B cell (primary cell): ENCODE measurements at places on chromosomes 5 and 9.

GRCh38 chr9:20353524-20353923 lies 268.8 kb downstream of the MLLT3 start:
- no peak for DNase-seq

- no peak for DNase-seq
Measured at GRCh38 chr5:163649514-163649913, 144.1 kb downstream of the MAT2B start.

GRCh38 chr5:73522989-73523388 lies 24.7 kb downstream of the BTF3 start:
- no peak for DNase-seq

DNA sequence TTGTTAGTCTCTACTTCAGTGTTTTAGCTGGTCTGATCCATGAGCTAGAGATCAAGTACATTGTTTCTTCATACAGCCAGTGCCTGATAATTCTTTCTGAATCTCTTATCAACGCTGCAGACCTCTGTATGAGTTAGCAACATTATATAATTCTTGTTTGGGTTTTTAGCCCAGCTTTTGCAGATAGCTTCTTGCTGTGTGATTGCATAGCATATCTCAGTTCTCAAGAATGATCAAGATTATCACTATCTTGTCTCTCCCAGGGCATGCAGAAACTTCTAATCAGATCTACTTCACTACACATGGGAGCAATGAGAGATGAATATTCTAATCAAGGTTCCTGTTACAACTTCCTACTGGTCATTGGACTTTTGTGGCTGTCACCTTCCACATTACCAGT lies 158.3 kb downstream of the FAM174A start:
- DNase-seq = no peak

DNA sequence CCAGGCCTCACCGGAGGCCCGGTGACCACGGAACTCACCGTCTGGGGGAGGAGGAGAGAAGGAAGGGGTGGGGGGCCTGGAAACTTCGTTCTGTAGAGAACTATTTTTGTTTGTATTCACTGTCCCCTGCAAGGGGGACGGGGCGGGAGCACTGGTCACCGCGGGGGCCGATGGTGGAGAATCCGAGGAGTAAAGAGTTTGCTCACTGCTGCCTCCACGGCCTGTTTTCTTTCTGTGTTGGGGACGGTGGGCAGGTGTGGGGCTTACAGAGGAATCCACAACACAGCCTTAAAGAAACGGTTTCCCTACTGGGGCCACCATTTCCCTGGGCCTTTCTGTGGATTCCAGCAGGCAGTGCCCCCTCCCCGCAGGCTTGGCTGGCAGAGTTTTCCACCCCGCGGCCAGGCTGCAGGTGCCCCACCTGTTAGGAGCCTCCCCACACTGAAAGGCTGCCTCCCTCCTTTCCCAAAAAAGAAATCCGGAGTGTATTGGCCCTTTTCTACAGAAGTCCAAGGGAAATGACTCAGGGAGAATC lies 80.8 kb downstream of the NTNG2 start:
- DNase-seq = no peak

GRCh38 chr9:91678807-91679580 lies 255.4 kb upstream of the NFIL3 start:
- no peak for DNase-seq

DNA sequence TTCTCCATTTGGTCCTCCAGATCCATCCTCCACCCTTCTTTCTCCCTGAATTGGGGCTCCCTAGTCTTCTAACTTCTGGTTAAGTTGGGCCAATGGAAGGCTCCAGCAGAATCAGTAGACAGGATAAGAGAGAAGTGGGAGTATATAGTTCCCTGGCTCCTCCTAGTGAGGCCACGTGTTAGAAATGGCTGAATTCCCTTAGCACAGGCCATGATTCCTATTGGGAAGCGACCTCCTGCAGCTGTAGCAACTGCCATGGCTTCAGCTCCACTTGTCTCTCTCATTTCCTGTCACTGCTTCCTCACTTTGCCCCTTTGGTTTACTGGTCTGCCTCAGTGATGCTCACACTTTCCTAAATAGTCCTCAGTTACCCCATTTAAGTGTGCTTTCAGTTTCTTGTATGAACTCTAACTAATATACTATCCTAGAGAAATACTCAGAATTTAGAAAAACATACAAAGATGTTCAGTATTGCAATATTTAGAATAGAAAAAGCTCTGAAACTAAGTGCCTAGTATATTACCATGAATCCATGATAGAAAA lies 104.8 kb upstream of the SMARCA2 start:
- no peak for DNase-seq

DNA sequence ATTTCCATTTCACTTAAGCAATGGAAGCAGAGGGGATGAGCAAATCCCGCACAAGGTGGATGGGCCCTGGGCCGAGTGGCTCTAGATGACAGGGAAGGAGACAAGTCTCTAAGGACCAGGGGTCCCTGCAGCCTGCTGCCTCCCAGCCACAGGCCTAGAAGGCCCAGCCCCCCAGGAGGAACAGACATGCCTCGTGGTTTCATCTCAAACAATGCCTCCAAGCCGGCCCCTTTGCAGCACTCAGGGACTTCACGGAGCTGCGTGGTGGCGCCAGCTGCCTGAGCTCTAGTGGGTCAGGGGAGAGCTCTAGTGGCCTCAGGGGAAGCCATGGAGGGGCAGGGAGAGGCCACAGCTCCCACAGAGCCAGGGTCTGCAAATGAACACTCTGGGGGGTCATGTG lies 48.8 kb downstream of the HABP4 start:
- DNase-seq = no peak

DNA sequence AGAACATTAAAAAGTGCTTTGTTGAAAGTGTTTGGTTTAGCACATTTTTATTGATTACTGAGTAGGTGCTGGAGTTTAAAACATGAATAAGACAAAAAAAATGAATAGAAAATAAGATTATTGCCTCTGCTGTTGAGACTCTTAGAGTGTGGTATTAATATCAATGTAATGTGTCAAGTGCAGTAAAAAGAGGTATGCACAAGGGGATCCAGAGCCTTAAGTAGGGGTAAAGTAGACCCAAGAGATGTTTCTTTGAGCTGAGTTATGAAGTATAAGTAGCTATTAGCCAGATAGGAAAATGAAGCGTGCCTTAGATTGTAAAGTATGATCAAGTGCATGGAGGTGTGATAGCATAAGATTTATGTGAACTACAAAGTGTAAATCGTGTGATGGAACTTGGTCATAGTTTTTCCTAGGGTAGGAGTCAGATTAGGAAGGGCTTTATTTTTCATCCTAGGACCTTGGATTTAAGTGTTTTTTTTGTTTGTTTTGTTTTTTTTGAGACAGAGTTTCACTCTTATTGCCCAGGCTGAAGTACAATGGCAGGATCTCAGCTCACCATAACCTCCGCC lies 45.2 kb downstream of the NSD1 start:
- DNase-seq = no peak

GRCh38 chr9:31677877-31678276 lies 706.6 kb upstream of the ACO1 start:
- no peak for DNase-seq

DNA sequence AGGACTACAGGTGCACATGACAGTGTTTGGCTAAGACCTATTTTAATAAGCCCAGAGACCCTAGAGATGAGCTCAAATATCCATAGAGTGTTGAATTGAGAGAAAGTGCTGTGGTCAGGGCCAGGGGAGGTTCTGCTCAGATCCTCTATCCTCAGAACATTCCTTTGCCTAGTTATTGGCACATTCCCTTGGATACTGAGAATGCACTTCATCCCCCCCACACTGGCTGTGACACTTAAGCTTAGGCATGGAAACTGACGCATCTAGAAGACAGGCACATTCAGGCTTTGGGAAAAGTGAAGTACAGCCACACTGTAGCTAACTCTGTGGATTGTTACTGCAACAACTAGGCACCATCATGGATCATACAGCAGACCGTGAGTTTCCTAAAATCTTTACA lies 27.1 kb upstream of the RASGRF2 start:
- no peak for DNase-seq

- no peak for DNase-seq
Measured at GRCh38 chr9:15390201-15390600, 32.5 kb upstream of the SNAPC3 start.

DNA sequence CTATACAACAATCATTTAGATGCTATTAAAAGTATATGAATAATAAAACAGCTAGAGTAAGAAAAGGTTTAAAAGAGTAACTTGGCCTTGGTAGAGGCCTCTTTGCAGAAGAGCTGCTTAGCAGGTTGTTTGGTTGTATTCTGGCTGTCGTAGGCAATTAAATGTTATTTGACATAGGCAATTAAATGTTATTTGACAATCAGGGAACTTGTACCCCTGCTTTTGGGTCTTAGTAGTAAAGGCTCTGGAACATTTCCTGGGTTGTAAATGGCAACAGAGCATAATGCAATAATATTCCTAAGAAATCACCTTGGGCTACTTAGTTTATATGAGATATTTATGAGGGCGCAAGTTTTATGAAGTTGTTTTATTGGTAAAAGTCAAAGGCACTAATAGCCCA lies 84.4 kb upstream of the SLC28A3 start:
- DNase-seq = no peak

GRCh38 chr5:170681013-170681433 lies 102.5 kb upstream of the GABRP start:
- DNase-seq = no peak

- DNase-seq = no peak
Measured at GRCh38 chr5:41094871-41095270, 23.7 kb upstream of the MROH2B start.

DNA sequence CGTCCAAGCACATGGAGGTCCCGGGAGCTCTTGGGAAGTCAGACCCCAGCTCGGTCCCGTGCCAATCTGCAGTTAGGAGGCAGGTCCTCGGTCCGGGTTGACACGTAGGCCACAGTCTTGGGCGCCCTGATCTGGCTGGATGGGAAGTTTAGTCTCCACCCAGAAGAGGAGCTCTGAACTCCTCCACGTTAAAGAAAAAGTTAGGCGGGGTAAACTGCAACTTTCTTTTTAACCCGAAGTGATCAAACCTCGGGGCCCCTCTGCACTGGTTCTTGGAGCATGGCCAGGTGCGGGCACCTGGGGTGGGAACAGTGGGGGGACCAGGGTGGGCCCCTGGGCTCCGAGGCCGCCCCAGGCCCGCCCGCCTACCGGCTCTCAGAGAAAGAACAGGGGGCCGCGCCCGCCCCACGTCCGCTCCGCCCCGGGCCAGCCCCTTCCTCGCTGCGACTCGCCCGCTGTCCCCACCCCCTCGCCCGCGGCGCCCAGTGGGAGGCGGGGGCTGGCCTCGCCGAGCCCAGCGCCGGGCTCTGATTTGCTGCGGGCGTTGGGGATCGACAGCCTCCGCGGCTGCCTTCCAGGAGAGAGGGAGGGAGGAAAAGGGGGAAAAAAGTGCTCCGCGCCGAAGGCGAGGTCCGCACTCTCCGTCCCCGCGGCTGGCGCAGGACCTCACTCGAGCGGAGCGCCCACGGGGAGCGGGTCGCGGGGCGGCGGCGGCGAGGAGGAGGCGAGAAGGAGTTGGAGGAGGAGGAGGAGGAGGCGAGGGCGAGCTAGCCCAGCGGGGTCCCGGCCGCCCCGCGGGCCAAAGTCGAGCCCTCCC lies at the start of gene COL5A1:
Gene COL5A1, plus strand, starts transcription at position 631 of the 817 bp plus-strand sequence. CDS start 385 bp downstream, outside the sequence.
- DNase-seq = peak; percentile 38

GRCh38 chr9:115165233-115165632 lies 47.3 kb upstream of the TNC start:
- no peak for DNase-seq

DNA sequence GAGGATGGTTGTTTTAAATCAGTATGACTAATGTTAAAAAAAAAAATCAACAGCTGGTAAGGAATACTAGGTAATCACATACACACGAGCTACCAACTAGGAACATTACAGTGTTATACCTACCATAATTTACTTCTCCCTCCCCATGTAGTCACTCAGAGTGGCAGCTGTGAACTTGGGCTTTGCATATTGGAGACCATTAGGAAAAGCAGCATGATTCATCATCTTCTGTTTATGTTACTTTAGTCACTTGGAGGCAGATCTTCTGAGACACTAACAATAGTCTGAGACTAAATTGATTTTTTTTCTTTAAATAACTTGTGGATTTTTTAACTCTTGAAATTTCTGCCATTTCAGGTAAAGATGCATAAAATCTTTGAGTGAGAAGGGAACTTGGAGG lies 141.5 kb upstream of the NR4A3 start:
- no peak for DNase-seq

GRCh38 chr5:32173267-32174010 lies 680 bp downstream of the GOLPH3 start:
- no peak for DNase-seq

DNA sequence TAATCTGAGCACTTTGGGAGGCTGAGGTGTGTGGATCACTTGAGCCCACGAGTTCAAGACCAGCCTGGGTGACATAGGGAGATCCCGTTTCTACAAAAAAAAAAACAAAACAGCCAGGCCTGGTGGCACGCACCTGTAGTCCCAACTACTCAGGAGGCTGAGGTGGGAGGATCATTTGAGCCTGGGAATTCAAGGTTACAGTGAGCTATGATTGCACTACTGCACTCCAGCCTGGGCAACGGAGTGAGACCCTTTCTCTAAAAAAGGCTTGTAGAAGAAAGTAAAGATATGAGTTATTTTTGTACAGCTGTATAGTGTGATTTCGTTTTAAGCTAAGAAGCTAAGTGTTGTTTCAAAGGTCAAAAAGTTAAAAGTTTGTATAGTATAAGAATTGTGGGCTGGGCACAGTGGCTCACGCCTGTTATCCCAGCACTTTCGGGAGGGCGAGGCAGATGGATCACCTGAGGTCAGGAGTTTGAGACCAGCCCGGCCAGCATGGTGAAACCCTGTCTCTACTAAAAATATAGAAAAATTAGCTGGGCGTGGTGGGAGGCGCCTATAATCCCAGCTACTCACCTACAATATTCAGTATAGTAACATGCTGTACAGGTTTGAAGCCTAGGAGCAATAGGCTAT lies 18.8 kb downstream of the UBE2R2 start:
- DNase-seq = no peak

DNA sequence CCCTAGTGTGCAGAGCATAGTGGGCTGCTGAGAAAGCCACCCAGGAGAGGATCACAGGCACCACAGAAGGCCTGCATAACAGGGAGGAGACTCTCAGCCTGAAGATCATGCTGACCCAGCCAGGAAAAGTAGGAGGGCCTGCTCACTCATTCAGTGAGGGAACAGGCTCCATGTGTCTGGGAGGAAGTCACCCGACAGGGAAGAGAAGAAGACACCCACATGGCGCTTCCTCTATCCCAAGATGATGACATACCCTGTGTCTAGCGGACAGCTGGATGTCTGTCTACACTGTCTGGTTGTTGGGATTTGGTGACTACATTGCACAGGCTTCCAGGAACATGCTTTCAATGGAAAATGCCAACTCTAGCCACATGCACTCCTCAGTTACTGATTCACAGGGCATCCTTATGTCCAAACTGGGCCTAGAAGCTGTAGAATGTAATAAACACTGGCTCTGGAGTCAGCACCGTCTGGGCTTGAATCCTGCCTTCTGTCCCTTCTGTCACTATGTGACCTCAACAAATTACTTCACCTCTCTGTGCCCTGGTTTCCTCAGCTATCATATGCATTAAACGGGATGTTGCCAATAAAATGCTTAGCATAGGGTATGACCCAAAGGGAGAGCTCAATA lies 47.6 kb downstream of the KLHL3 start:
- no peak for DNase-seq

- no peak for DNase-seq
Measured at GRCh38 chr5:161544350-161544765, 2.2 kb downstream of the GABRB2 start.

DNA sequence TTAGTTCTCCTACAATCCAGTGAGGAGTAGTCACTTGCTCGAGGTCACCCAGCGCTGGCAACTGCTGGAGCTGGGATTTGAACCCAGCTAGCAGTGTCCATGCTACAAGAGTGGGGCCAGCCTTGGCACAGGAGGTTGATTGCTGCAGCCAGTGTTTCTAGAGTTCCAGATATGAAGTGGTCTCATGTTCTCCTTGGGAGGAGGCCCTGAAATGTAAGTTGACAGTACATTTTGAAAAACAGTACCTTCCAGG lies 802 bp downstream of the CCDC107 start:
- no peak for DNase-seq
